ENCODE measurements at places on chromosomes 7 and 10.

DNA sequence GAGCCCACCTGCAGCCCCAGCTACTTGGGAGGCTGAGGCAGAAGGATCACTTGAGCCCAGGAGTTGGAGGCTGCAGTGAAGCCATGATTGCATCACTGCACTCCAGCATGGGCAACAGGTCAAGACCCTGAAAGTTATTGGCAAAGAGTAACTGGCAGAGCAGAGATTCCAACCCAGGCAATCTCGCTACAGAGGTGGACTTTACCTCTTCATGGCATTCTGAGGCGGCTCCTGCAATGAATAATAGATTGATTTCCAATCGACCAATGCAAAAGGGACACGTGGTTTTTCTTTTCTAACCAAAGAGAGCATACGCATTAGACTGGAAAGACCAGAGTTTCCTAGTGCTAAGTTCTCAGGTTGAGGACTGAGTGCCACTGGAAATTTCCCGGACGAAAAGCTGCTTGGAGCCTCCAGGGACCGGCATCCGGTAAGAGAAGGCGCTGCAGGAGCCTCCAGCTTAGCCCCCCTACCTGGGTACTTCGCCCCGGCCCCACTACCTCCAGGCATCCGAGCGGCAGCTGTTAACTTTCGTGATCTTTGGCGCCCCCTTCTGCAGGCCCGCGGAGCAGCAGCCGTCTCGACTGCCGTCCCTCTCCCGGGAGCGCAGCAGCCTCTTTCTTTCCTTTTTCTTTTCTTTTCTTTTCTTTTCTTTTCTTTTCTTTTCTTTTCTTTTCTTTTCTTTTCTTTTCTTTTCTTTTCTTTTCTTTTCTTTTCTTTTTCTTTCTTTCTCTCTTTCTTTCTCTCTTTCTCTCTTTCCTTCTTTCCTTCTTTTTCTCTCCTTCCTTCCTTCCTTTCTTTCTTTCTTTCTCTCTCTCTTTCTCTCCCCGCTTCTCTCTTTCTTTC is 4.1 kb downstream of the MBLAC1 start:
- peak; percentile 63 for DNase-seq

GRCh38 chr7:116710764-116711452 is 38.9 kb downstream of the MET start:
- DNase-seq, result no peak

- no peak for DNase-seq
Observed at GRCh38 chr10:48509974-48510692, 94.7 kb downstream of the ARHGAP22 start.

DNA sequence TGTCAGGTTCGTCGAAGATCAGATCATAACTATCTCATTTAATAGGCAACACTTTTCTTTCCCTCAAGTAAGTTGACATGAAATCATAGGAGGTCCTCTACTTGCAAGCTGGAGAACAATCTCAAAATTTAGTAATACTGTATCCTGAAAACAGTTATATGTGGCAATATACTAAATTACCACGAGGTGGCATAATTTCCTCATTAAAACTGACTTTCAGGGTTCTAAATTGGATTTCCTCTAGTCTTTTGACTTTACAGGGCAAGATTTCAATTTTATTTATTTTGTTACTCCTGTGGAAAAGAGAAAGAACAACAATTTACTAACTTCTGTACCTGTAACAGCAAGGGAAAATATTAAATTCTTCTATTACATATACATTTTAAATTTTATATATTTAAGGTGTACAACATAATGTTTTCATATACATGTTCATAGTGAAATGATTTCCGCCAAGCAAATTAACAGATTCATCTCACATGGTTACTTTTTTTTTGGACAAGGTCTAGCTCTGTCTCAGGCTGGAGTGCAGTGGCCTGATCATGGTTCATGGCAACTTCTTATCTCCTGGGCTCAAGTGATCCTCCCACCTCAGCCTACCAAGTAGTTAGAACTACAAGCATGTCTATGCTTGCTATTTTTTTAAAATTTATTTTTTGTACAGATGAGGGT is 53.4 kb upstream of the CYP2C18 start:
- DNase-seq, result no peak

DNA sequence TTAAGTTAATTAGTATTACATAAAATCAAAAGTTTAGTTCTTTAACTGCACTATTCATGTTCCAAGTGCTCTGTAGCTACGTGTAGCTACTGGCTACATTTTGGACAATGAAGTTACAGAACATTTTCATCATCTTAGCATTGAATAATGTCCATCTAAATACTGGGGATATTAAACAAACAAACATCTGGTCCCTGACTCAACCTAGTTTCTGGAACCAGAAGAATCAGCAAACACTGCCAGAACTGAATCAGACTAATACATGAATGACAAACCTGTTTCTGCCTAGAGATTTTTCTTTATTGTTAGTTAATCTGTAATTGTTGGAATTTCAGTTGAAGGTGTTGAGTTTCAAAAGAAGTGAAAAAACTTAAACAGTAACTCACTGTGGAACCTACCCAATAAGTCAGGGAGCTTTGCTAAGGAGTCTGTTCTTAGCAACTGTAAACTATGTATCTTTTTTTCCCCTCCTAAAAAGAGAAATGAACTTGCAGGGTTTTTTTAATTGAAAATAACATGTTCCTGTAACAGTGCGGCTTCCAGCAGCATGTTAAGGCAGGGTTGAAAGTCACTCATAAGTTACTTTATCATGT is 58.3 kb downstream of the CDK13 start:
- DNase-seq, result no peak

DNA sequence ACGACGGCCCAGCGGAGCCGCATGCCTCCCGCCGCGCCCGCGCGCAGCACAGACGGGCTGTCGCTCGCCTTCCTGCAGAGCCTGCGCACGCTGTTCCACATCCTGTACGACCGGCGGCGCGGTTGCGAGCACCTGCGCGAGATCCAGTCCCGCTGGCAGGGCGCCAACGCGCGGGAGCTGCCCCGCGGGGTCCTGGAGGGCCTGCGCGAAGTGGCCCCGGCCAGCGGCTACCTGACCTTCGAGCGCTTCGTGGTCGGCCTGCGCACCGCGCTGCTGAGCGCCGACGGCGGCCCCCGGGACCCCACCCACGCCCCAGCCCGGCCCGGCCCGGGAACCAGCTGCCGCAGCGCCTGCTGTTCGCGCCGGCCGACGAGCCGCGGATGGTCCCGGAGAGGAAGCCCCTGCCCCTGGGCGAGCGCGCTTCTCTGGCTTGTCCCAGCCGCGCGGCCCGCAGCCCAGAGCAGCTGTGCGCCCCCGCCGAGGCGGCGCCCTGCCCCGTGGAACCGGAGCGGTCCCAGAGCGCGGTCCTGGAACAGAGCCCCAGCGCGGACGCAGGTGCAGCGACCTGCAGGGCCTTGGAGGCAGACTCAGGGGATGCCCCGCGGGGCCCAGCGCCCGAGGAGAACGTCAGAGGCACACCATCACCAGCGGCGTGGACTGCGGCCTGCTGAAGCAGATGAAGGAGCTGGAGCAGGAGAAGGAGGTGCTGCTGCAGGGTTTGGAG is 25.3 kb upstream of the ZNF716 start:
- no peak for DNase-seq

DNA sequence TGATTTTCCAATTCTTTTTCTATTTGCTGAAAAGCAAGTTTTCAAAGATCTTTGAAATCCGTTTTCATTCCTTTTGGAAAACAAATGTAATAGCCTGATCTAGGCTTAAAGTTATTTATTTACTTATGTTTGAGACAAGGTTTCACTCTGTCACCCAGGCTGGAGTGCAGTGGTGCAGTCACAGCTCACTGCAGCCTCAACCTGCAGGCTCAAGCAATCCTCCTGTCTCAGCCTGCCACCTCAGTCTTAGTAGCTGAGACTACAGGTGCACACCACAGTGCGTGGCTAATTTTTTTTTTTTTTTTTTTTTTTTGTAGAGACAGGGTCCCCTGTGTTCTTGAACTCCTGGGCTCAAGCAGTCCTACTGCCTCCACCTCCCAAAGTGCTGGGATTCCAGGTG is 4.6 kb downstream of the ST7 start:
- DNase-seq, result no peak

DNA sequence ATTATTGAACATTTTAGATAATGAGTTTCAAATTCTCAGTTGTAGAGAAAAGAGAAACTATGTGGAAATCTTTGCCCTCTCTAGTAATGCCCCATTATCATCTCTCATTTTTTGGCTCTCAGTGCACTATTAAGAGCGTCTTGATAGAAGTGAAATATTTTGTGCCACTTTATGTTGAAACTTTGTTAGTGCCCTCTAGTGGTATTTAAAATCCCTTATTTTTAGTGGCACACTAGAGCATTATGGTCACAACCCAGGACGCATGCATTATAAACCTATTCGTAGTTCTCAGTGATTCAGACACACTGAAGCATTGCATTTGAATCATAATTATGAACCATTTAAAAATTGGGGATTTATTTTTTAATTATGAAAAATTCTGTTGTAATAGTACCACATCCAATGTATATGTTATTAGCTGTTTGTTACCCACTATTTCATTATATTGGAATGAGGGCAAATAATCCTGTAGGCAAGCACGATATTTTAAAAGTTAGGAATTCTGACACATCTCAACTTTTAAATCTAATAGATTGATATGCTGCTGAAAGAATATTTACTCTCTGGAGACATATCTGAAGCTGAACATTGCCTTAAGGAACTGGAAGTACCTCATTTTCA is 21.9 kb downstream of the PDCD4 start:
- DNase-seq, result no peak

GRCh38 chr10:124516181-124516580 is 54.6 kb downstream of the LHPP start:
- no peak for DNase-seq

DNA sequence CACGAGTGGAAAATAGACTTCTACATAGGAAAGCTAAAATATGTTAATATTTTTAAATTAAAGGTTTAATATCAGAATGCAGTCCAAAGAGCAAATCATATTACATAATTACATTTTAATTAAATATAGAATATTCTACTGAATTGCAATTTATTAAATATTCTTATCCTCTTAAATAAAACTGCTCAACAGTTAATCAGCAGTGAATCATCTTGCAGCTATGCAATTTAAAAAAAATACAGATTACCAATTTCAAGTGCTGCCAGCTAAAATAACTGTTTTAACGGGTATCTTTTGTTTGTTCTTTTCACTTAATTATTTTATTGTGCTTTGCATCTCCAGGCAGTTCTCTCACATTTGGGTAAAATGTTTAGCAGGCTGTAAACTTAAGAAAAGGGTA is 82.2 kb downstream of the ZNRF2 start:
- no peak for DNase-seq

GRCh38 chr10:7264313-7264756 is 146.5 kb downstream of the SFMBT2 start:
- DNase-seq, result no peak

DNA sequence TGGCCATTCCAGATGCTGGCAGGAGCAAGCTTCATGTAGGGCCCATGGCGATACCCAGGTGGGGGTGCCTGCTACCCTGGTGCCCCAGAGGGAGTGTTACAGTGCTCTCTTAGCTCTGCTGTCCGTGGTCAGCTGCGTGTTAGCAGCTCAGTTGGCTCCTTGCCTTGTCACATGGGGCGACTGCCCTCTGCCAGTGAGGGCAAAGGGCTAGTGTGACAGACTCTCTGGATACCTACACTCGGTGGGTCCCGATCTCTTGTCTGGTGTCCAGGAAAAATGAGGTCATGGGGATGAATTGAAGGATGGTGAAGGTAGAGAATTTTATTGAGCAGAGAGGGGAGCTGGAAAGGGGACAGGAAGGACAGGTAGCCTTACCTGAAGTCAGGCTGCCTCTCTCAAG is 152.2 kb downstream of the CYP26A1 start:
- DNase-seq, result no peak

DNA sequence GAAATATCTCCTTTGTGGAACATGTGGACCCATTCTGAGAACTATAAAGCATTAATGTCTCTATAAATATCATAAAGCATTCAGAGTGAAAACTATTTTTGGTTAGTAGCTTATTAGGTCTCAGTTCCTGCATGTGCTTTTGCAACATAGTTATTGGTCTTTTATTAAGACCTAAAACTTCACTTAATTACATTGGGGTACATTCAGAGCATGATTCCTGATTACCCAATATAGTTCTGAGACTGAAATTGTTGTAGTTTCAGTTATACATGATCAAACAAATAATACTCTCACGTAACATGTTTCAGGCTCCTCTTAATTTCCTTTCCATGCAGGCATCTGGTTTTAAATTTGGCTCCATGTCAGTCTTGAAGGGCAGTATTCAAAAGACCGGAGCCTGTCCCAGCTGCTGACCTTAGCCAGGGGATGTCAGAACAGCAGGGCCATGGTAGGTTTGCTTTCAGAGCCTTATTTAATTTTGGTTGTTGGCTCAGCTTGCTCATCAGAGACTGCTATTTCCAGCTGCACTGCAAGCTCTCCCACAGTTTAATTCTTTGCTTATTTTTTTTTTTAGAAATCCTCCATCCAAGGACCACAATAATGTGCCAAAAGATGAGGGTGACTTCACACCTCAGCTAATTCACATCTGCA is 447.8 kb upstream of the FZD8 start:
- no peak for DNase-seq

DNA sequence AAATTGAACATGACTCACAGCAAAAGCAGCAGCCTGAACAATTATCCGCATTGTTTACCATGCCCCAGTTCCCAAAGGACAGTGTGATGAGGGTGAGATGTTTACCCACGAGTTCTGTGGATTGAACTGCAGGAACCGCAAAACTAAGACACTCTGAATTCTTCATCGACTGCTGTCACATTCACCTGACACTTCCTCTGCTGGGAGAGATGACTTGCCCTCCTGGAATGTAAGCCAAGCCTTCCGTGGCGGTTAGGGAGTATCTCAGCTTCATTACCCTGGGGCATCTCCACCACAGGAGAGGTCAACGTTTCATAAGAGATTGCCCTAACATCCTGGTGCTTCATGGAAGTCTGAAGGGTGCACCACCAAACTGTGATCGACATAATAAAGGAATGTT is 374.6 kb upstream of the ADARB2 start:
- no peak for DNase-seq

DNA sequence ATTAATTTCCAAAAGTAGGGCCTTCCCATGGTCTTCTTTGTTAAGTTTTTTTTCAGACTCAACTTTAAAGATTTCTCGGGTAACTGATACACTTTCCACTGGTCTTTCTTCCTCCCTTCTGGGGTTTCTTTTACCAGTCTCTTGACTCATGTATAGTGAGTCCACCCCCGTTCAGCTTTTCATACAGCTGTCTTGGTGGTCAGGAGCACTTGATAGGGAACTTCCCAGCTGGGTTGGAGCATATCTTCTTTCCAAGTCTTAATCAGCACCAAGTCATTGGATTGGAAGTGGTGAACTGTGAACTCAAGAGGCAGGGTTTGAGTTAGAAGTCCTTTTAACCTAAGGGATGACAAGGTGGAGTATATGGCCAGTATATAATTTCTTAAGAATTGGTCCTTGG is 29.2 kb upstream of the ELOVL3 start:
- DNase-seq, result no peak

GRCh38 chr10:99524050-99524666 is 8.6 kb upstream of the NKX2-3 start:
- no peak for DNase-seq

- DNase-seq, result no peak
Observed at GRCh38 chr10:10584161-10584560, 433.5 kb upstream of the CELF2 start.
